GM12892 (cell line): ENCODE measurements at places on chromosomes 3 and 15.

DNA sequence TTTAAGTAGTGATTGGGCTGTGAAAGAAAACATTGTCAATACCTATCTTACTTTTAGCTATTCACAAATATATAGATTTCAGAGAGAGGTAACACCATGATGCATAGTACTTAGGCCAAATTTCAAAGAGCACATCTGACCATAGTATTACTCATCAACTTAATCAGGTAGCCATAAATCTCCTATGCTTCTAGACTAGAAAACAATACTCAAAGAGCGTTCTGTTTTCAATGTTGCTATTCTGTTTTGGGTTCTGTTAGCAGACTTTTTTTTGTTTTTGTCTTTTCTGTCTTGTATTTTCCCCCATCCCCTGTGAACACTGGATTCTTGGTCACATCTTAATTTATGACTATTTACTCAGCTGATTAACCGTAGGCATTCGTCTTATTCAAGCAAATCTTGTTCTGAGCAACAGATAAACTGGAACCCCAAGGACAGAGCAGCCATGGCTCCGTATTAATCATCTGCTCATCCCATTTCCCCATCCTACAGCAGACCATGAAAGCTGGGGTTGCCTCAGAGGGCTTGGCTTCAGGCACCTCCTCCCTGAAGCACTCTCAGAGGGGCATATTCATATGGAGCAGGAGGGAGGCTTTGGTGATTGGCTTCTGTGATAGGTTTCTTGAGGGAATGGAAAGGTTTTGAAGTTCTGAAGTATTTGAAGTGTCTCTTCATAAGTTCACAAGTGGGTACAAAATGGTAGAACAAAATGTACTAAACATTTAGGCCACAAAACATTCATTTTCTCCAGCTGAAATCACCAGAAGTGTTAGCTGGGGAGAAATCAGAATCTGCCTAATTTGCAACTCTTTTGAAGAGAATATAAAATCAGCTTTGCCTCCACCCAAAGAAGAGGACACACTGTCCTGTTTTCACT is 105.3 kb downstream of the TNIK start:
- DNase-seq, result no peak

DNA sequence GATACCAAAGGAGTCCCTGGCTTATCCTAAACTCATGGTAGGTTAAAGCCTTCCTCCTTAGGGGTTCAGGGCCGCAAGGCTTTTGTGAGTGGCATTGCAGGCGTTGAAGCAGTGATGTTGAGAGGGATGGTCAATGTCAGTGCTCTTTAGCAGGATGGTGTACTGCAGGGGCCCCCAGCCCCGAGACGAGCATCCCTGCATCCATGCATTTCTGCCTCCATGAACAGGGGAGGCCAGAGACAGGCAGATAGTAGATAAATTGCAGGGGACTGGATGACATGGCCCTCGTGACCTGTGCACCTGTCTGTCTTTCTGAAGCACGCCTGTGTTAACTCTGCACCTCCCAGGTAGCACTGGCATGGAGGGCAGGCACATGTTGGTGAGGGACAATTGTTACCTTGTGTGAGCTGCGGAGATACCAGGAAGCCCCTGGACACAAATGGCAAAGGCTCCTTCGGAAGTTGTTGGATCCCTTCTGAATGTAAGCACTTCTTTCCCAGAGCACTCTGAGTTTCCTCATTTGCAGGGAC is 133.5 kb downstream of the SNRPN start:
- no peak for DNase-seq

- no peak for DNase-seq
These were observed 605.8 kb upstream of the NAALADL2 start for GRCh38 chr3:174253196-174253823.

GRCh38 chr3:11534793-11535101 is 109.0 kb downstream of the VGLL4 start:
- no peak for DNase-seq

DNA sequence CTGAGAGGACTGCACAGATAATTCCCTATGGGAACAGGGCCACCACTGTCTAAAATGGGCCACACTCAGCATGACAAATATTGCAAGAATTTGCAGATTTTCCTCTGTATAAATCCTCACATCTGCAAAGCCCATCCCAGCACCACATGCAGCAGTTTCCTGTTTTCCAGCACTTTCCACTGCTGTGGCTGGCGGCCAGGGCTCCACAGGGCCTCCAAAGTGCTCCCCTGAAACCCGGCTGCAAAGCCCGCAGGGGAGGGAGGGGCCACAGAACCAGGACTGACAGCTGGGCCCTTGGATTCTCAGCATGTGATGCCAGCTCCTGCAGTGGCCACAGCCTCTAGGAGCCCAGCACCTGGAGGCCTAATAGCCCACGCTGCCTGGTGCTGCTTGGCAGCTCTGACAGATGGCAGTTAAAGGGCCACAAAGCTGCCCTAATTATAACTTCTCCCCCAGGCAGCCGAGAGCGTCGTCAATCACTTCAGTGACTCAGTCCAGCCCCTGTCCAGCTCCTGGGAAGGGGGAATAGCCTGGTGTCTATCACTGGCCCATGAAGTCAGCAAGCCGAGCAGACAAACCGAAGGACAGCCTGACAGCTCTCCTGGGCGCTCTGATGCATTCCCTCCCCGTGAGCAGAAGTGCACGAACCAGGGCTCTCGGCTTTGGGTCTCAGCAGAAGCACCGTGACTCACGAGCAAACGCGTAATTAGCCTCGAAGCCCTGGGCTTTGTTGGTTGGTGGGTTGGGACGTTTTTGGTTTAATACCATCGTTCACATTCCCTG is 4.7 kb downstream of the LRRC15 start:
- DNase-seq, result no peak
